ENCODE measurements at places on chromosomes 13 and 19. TPM values are rescaled to one million over a fixed set of nuclear protein-coding genes. Genes with fewer than 3 reads are reported as not detected.
A peak's percentile ranks its signal among the peaks of the same experiment; 100 is the strongest.

- DNase-seq, result no peak
- no peaks in the 10 kb centered on the region for H3K36me3 ChIP-seq
- no peak overlapping the region for H3K27ac ChIP-seq
- H3K4me3 ChIP-seq, result no peak overlapping the region
- H3K27me3 ChIP-seq, result peaks cover 6% of the 10 kb centered on the region
- H3K4me1 ChIP-seq, result no peaks in the 10 kb centered on the region
Observed at GRCh38 chr19:54040003-54040402, 23.7 kb downstream of the VSTM1 start.

DNA sequence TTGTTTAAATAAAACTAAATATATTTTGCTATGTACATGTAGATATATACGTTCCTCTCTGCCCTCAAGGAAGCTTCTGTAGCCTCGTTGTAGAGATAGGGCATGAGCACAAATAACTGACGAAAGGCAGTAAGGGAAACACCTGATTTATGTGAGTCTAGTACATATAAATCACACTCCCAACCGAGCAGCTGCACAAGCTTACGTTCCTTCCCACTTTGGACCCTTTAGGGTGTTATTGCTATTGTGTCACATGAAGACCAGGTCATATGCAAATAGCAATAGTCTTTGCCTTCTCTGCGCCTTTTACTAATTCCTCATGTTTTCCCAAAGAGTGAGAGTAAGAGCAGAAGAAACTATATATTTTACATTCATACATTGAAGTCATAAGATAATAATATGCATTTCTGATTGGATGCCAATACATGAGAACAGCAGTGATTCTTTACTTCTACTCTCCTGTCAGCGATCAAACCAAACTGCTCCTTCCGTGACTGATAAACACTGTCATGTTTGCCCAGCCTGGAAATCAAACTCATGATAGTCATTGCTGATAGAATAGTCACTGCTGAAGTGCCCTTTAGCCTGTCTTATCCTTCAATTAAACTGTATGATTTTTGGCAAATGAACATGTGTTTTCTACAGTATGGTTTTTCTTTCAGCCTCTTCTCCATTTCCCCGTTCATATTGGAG lies 127.2 kb upstream of the MAB21L1 start:
- peaks cover 2% of the 10 kb centered on the region for H3K4me1 ChIP-seq
- no peaks in the 10 kb centered on the region for H3K27me3 ChIP-seq
- no peak overlapping the region for H3K27ac ChIP-seq
- DNase-seq, result peak; percentile 32

GRCh38 chr19:34067861-34068271 lies 104.4 kb upstream of the LSM14A start:
- DNase-seq, result no peak
- H3K4me1 ChIP-seq, result no peaks in the 10 kb centered on the region
- peaks cover 8% of the 10 kb centered on the region for H3K27me3 ChIP-seq
- no peak overlapping the region for H3K4me3 ChIP-seq
- H3K36me3 ChIP-seq, result no peaks in the 10 kb centered on the region

GRCh38 chr13:22173610-22174009 lies 502.7 kb downstream of the FGF9 start:
- H3K4me1 ChIP-seq, result no peaks in the 10 kb centered on the region
- H3K36me3 ChIP-seq, result no peaks in the 10 kb centered on the region
- H3K4me3 ChIP-seq, result no peak overlapping the region
- DNase-seq, result peak; percentile 55
- H3K27me3 ChIP-seq, result no peaks in the 10 kb centered on the region
- H3K27ac ChIP-seq, result no peak overlapping the region

DNA sequence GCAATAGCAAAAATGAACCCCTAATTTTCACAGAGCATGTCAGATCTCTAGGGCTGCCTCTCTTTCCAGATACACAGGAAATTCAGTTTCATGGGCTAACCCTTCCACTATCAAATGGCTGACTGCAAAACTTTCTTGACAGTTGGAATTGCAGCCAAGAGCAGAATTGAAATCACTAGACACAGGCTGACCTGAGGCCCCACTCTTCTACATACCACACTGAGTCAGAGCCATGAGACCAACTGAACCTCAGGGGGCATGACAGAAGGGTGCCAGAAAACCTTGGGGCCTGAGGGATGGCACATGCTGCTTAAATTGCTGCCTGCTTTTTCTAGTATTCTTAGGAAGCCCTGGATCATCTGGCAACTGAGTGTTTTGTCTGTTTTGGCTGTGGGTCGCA lies 1.7 kb upstream of the DLEU7 start:
- peaks cover 13% of the 10 kb centered on the region for H3K27me3 ChIP-seq
- no peak overlapping the region for H3K4me3 ChIP-seq
- no peaks in the 10 kb centered on the region for H3K36me3 ChIP-seq
- H3K27ac ChIP-seq, result no peak overlapping the region
- peaks cover 14% of the 10 kb centered on the region for H3K4me1 ChIP-seq
- DNase-seq, result no peak

- no peak overlapping the region for H3K27ac ChIP-seq
Observed at GRCh38 chr13:99342723-99343315, 35.6 kb upstream of the GPR183 start.

- H3K4me3 ChIP-seq, result no peak overlapping the region
- H3K27ac ChIP-seq, result no peak overlapping the region
- no peak for DNase-seq
- peaks cover 49% of the 10 kb centered on the region for H3K36me3 ChIP-seq
- peaks cover 9% of the 10 kb centered on the region for H3K4me1 ChIP-seq
- H3K27me3 ChIP-seq, result no peaks in the 10 kb centered on the region
Observed at GRCh38 chr19:6260912-6261650, 18.7 kb downstream of the MLLT1 start.

DNA sequence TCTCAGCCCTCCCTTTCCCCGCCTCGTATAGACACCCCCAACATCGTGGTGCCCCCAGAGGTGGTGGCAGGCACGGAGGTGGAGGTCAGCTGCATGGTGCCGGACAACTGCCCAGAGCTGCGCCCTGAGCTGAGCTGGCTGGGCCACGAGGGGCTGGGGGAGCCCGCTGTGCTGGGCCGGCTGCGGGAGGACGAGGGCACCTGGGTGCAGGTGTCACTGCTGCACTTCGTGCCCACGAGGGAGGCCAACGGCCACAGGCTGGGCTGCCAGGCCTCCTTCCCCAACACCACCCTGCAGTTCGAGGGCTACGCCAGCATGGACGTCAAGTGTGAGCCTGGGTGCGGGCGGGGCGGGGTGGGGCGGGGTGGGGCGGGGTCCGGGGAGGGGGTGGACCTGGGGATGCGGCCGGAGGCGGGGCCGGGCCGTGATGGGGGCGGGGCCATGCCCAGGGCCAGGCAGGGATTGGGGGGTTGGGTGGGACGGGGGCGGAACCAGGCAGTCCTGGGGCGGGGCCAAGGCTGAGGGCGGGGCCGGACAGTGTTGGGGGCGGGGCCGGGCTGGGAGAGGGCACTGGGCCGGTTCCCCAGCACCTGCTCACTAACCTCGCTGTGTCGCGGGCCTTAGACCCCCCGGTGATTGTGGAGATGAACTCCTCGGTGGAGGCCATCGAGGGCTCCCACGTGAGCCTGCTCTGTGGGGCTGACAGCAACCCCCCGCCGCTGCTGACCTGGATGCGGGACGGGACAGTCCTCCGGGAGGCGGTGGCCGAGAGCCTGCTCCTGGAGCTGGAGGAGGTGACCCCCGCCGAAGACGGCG lies 7.8 kb downstream of the MAG start:
- no peak overlapping the region for H3K4me3 ChIP-seq
- no peaks in the 10 kb centered on the region for H3K36me3 ChIP-seq
- DNase-seq, result no peak

GRCh38 chr13:44867825-44868224 lies 121.4 kb downstream of the NUFIP1 start:
- peak; percentile 59 for DNase-seq
- peaks cover 2% of the 10 kb centered on the region for H3K4me1 ChIP-seq
- no peaks in the 10 kb centered on the region for H3K36me3 ChIP-seq
- H3K27ac ChIP-seq, result peak overlapping the region; percentile 13
- H3K4me3 ChIP-seq, result no peak overlapping the region

The EFNA2 gene
- 1.1 TPM for total RNA-seq

The RAB8A gene
- total RNA-seq, result 17.5 TPM

The ZNF560 gene
- 0.13 TPM for total RNA-seq

The KCTD4 gene
- total RNA-seq, result 0.04 TPM

The LRRC8E gene
- 0.13 TPM for total RNA-seq

The PROZ gene
- not detected for total RNA-seq

Measured in muscle of leg (tissue), 16 donors.